ENCODE measurements at places on chromosomes 5 and 9.

DNA sequence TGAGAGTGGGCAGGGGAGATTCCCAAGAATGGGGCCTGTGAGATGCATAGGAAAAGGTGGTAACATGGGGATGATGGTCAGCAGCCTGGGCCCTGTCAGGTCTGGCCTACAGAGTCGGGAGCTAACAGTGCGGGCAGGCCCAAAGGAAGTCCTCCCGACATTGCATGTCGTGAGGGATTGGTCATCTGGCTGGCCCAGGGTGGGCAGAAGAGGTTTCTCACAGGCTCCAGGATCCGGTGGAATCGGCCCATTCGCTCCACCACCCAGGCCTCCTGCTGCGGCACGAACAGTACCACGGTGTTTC lies 514 bp downstream of the STOML2 start:
- DNase-seq = no peak

- DNase-seq = no peak
Observed at GRCh38 chr5:180642181-180642775, 7.1 kb downstream of the FLT4 start.

- no peak for DNase-seq
Observed at GRCh38 chr5:175893466-175893865, 22.1 kb downstream of the CPLX2 start.

DNA sequence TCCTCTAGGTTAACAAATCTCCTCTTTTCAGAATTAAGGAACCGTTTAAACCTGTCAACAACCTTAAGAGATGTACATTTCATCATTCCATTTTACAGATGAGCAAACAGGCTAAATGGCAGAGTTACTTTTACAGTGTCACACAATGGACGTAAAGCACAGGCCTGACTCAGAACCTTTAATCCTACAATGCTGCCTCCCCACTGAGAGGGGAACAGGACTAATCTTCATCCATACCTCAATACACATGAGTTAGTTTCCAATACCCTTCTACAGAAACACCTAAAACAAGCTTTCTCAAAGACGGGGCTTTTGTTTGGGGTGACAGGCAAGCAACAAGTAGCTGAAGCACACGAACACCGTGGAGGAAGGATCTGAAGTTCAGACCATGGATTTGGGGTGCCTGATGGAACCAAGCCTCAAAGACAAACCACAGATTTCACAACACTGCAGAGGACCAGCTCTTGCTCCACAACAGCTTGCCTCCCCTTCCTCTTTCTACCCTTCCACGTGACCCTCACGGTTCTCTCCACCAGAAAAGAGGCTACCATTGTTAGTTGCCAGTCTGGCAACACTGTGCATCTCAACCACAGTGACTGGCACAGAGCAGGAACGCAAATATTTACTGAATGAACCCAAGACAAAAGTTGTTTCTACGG lies 1.8 kb downstream of the RNF130 start:
- no peak for DNase-seq

- DNase-seq = no peak
Observed at GRCh38 chr5:97636766-97637165, 453.7 kb upstream of the RIOK2 start.

DNA sequence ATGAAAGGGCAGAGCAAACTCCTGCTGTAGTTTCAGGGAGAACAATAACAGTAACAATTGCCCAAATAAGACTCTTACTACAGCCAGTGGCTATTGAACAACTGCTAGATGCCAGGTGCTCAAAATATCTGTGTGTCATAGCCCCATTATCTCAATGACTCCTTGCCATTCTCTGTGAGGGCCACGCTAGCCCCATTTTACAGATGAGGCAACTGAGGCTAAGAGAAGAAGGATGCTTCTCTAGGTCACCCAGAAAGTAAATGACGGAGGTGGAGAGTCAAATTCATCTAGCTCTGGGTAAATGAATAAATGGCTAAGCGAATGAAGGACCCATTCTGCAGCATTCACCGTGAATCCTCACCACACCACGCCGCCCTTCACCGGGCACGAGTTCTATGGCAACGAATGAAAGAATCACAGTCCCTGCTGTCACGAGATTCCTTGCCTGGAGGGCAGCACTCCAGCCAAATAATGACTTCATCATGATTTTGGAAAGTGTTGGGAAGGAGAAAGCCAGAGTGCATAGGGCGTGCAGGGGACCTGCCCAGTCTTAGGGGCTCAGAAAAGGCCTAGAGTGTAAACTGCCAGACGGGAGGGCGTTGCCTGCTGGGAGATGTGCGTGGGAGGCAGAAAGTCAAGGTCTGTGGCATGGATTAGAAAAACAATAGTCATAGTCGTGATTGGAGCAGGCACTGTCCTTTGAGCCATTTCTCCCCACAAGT lies 147.2 kb downstream of the C9orf50 start:
- DNase-seq = no peak

DNA sequence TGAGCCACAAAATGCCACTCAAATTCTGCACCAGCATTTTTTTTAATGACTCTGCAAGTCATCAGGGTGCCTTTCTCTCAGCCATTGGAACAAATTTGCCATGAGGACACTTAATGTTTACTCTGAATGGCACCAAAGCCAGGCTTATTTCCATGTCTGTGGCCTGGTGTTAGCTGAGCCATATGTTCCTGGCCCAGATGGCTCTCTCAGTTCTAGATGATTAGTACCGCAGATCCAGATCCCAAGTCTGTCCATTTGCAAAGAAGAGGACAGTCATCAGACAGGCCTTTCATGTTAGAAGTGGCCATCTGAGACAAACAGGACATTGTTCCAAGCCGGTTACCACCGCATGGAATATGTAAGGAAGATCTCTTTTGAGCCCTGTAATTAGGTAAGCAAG lies 70.3 kb downstream of the INSYN2B start:
- DNase-seq = no peak

GRCh38 chr5:107668154-107669095 lies 2.3 kb downstream of the EFNA5 start:
- DNase-seq = no peak

DNA sequence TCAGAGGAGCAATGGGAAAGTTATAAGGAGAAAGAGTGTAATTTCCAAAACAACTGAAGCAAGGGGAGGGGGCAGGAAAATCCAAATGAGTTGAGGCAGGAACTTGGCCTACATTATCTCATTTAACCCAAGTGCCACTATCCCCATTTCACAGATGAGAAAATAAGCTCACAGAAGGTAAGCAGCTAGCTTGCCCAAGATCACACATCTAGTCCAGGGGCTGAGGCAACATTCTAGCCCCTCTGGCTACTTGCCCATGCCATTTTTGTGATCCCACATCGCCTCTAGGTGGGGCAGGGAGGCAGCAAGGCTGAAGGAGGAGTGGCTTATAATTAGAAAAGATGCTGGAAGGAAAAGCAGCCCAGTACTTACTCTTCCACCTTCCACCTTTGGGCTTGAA lies 2.6 kb upstream of the PSIP1 start:
- peak; percentile 12 for DNase-seq

DNA sequence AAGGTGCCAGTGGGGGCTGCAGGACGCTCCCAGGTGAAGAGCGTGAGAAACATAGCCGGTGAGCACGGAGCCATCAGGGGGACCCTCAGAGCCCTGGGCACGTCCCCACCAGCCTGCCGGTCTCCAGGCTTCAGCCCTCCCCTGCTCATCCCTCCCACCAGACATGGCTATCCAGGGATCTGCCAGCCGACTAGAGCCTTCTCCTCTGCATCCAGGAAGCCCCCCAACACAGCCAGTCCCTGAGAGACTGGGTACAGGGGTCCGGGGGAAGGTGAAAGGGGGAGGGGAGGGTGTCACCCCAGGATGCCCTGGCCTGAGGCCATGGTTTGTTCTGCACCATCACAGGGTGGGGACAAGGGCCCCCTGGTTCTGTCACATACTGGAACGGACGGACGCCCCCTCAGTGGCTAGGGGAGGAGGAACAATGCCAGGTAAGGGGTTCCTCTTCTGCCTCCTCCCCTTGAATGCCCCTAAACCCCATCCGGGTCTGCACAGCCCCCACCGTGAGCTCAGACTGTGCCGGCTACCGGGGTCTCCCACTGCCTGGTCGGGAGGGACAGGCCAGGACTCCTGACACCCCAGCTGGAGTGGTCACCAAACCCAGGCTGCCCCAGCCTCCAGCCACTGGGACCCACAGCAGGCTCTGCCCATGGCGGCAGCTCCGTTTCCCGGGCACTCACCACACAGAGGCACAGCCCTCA lies 34.3 kb downstream of the NACC2 start:
- DNase-seq = no peak

DNA sequence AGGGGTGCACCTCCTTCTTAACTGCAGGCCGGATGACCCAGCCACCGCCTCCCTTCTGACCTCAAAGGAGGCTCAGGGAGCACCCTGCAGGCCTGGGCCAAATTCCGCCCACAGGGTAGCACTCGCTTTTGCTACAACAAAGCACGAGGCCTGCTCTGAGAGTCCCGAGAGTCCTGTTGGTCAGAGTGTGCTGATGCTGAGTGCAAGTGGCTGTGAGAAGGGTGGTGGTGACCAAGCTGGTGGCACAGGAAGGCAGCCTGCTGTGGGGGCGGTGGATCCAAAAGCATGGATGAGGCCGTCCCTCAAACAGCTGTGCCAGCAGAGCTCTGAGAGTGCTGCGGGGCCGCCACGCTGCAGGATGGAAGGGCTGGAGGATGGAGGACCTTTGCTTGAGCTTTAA lies 101.8 kb downstream of the AK8 start:
- DNase-seq = no peak

GRCh38 chr9:81885602-81886001 lies 42.6 kb upstream of the SPATA31D4 start:
- DNase-seq = no peak

DNA sequence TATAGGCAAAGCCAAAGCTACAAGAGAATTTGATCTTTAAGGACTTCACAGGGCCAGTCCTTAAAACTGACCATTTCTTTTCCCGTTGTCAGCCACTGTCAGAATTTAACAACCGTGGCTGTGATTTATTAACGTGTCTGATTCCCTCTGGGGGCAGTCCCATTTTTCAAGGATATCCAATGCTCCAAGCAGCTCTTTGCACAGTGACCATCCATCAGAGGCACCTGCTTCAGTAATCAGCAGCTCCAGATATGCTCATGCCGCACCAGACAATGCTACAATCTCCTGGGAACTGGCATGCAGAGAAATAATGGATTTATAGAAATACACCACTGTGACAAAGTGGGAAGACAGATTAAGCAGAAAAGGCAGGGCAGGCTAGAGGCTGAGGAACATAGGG lies 163.3 kb upstream of the PPP1R2B start:
- no peak for DNase-seq

DNA sequence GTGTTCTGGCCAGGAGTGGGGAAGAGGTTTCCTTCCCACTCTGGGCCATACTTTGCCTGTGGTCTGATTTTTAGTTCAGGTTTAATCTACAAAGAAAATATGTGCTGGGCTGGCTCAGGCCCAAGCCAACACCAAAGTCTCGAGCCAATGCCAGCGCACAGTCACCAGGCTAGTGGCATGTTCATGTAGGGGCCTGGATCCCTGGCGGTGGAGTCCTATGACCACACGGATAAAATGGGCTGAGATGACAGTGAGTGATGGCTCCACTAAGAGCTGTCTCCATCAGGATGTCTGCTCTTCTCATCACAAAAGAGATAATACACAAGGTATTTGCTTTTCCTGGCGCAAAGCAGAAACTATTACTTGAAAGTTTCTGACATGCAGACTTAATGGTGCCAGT lies 92.9 kb upstream of the PTPN3 start:
- DNase-seq = no peak

GRCh38 chr5:41181691-41182564 lies 31.4 kb downstream of the C6 start:
- peak; percentile 2 for DNase-seq

- no peak for DNase-seq
Observed at GRCh38 chr5:179769796-179770195, 24.0 kb upstream of the LTC4S start.

- no peak for DNase-seq
Observed at GRCh38 chr9:129194221-129194620, 16.2 kb upstream of the IER5L start.

- DNase-seq = no peak
Observed at GRCh38 chr9:15308511-15308910, 1.5 kb upstream of the TTC39B start.

- no peak for DNase-seq
Observed at GRCh38 chr5:82789095-82789494, 288.1 kb downstream of the TMEM167A start.

GRCh38 chr5:179732918-179733771 lies 523 bp downstream of the MAML1 start:
- peak; percentile 44 for DNase-seq

- peak; percentile 1 for DNase-seq
Observed at GRCh38 chr5:33470544-33470943, 29.8 kb downstream of the TARS1 start.

DNA sequence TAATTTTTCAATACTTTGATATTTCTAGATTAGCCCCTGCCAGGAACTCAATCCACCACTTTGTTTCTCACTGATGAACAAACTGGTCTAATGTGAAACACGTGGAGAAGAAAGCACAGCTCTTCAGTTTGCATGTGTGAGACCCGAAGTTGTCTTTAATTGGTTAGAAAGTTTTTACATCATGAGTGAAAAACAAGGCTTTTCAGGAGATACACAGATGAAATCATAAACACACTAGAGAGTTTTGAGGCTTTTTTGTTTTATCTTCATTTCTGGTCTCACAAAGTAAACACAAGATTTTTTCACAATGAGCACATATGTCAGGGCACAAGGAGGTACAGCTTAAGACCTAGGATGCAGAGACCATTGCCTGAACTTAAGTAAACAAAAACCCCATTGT lies 84.5 kb upstream of the MOCS2 start:
- no peak for DNase-seq

DNA sequence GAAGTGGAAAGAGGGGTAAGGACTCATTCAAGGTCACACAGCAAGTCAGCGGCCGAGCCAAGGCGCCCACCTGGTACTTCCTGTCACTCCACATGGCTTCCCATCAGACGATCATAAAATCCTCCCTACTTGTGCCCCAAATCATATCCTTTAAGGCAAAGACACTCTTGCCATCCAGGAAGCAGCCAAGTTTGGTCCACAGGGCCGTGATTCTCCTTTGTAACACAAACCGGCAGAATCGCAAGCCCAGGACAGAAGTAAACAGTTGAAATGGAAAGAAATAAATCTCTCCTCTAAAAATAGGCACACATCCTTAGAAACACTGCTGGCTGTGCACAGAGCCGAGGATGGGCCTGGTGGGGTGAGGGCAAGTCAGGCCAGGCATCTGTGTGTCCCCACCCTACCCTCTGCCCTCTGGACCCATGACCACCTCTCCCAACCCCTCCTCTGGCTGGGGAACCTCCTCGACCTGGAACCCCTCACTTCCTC lies 30.5 kb downstream of the TMOD1 start:
- DNase-seq = no peak

DNA sequence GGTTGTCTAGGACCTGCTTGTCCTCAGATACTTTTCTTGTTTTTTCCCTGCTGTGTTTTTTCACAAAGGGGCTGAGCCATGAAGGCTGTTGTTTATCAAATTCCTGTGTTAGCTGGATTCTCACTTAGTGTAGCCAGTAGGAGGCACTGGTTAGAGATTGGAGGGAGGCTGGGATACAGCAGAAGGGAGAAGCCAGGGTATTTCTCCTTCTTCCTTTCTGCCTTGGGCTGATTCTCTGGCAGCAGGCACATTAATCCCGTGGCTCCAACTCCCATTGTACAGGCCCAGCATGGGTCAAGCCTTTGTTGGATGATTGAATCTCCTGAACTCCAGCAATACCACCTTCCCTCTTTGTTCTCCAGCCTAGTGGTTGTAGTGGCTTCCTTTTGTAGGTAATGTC lies 46.4 kb upstream of the FAM170A start:
- DNase-seq = no peak

- no peak for DNase-seq
Observed at GRCh38 chr5:40353442-40353841, 326.3 kb upstream of the PTGER4 start.

Data from activated CD4-positive, alpha-beta T cell treated with anti-CD3 and anti-CD28 coated beads, Interleukin-10, Interleukin-2, amounts not matched to agents 100 ng/mL and 50 ng/mL, durations not matched to agents 16 hours and 8 hours (primary cell).